Astrocyte (in vitro differentiated cells and primary cell): ENCODE measurements at places on chromosomes 16 and 17. TPM values are rescaled to one million over a fixed set of nuclear protein-coding genes. Genes with fewer than 3 reads are reported as not detected.

DNA sequence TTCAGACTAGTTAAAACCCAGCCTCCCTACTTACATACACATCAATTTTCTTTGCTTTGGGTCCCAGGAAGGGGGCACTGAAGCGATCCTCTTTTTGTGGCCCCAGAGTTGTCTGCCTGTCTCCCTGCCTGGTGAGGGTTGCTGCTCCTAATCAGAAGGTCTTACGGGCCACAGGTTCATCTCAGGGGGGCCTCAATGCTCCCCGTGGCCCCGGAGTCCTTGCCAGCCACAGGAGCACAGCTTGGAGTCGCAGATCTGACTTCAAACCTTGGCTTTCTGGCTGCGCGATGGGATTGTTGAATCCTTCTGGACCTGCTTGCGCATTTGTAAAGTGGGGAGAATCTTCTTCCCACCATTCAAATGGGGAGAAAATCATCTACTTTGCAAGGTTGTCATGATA is 44.8 kb upstream of the MYH10 start:
- no peak for DNase-seq
- no peak overlapping the region for H3K4me3 ChIP-seq
- H3K27me3 ChIP-seq = no peaks in the 10 kb centered on the region
- H3K27ac ChIP-seq = peak overlapping the region; percentile 87
- H3K4me1 ChIP-seq = peaks cover 24% of the 10 kb centered on the region

- no peak overlapping the region for H3K27ac ChIP-seq
- H3K4me1 ChIP-seq = no peaks in the 10 kb centered on the region
- no peaks in the 10 kb centered on the region for H3K27me3 ChIP-seq
- H3K4me3 ChIP-seq = no peak overlapping the region
These were observed 17.4 kb downstream of the CTCF start for GRCh38 chr16:67579686-67580085.

- H3K27ac ChIP-seq = no peak overlapping the region
- no peaks in the 10 kb centered on the region for H3K36me3 ChIP-seq
- no peaks in the 10 kb centered on the region for H3K27me3 ChIP-seq
- H3K4me1 ChIP-seq = no peaks in the 10 kb centered on the region
- no peak overlapping the region for H3K4me3 ChIP-seq
These were observed 160.9 kb upstream of the TOX3 start for GRCh38 chr16:52707676-52708337.

- DNase-seq = no peak
- no peak overlapping the region for H3K4me3 ChIP-seq
- no peaks in the 10 kb centered on the region for H3K36me3 ChIP-seq
- H3K27ac ChIP-seq = no peak overlapping the region
These were observed 15.1 kb upstream of the CD300LD start for GRCh38 chr17:74607221-74607620.

- no peaks in the 10 kb centered on the region for H3K36me3 ChIP-seq
- H3K27ac ChIP-seq = no peak overlapping the region
- no peaks in the 10 kb centered on the region for H3K4me1 ChIP-seq
- H3K27me3 ChIP-seq = no peaks in the 10 kb centered on the region
- peak; percentile 36 for DNase-seq
These were observed 379.0 kb upstream of the SOX9 start for GRCh38 chr17:71741836-71742235.

GRCh38 chr17:27809555-27809954 is 9.2 kb upstream of the NOS2 start:
- H3K4me3 ChIP-seq = no peak overlapping the region
- no peaks in the 10 kb centered on the region for H3K27me3 ChIP-seq
- peaks cover 4% of the 10 kb centered on the region for H3K4me1 ChIP-seq
- H3K36me3 ChIP-seq = no peaks in the 10 kb centered on the region

DNA sequence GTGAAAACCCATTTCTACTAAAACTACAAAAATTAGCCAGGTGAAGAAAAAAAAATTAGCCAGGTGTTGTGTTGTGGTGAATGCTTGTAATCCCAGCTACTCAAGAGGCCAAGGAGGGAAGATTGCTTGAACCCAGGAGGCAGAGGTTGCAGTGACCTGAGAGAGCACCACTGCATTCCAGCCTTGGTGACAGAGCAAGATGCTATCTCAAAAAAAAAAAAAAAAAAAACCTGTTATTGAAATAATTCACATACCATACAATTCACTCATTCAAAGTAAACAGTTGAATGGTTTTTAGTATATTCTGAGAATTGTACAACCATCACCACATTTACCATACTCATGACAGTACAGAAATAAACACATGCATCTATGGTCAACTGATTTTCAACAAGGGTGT is 31.0 kb downstream of the ZNRF1 start:
- H3K4me3 ChIP-seq = no peak overlapping the region
- H3K27ac ChIP-seq = peak overlapping the region; percentile 10
- peaks cover 11% of the 10 kb centered on the region for H3K4me1 ChIP-seq

GRCh38 chr17:11121341-11121985 is 119.5 kb upstream of the SHISA6 start:
- H3K36me3 ChIP-seq = no peaks in the 10 kb centered on the region
- no peak overlapping the region for H3K27ac ChIP-seq
- DNase-seq = no peak
- H3K27me3 ChIP-seq = no peaks in the 10 kb centered on the region
- H3K4me3 ChIP-seq = no peak overlapping the region

DNA sequence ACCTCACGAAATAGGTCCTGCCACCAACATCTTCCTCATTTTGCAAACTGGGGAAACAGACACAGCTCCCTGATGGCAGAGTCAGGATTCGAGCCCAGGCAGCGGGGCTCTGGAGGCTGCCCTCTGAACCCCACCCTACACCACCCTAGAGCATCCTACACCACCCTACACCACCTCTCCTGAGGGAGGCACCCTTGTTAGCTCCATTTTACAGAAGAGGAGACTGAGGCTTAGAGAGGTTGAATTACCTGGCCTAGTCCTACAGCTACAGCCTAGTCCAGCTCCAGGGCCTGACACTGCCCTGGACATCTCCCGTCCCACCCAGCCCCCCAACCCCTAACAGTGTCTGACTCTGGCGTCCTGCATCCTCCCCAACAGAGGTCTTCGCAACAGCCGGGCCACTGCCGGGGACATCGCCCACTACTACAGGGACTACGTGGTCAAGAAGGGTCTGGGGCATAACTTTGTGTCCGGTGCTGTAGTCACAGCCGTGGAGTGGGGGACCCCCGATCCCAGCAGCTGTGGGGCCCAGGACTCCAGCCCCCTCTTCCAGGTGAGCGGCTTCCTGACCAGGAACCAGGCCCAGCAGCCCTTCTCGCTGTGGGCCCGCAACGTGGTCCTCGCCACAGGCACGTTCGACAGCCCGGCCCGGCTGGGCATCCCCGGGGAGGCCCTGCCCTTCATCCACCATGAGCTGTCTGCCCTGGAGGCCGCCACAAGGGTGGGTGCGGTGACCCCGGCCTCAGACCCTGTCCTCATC is 3.2 kb upstream of the NECAB2 start:
- no peaks in the 10 kb centered on the region for H3K36me3 ChIP-seq
- no peak overlapping the region for H3K27ac ChIP-seq
- H3K27me3 ChIP-seq = no peaks in the 10 kb centered on the region
- no peak overlapping the region for H3K4me3 ChIP-seq
- DNase-seq = no peak
- H3K4me1 ChIP-seq = no peaks in the 10 kb centered on the region

- no peak overlapping the region for H3K27ac ChIP-seq
- no peak for DNase-seq
- H3K36me3 ChIP-seq = no peaks in the 10 kb centered on the region
- no peaks in the 10 kb centered on the region for H3K4me1 ChIP-seq
These were observed 30.2 kb downstream of the SPNS3 start for GRCh38 chr17:4463818-4464476.

DNA sequence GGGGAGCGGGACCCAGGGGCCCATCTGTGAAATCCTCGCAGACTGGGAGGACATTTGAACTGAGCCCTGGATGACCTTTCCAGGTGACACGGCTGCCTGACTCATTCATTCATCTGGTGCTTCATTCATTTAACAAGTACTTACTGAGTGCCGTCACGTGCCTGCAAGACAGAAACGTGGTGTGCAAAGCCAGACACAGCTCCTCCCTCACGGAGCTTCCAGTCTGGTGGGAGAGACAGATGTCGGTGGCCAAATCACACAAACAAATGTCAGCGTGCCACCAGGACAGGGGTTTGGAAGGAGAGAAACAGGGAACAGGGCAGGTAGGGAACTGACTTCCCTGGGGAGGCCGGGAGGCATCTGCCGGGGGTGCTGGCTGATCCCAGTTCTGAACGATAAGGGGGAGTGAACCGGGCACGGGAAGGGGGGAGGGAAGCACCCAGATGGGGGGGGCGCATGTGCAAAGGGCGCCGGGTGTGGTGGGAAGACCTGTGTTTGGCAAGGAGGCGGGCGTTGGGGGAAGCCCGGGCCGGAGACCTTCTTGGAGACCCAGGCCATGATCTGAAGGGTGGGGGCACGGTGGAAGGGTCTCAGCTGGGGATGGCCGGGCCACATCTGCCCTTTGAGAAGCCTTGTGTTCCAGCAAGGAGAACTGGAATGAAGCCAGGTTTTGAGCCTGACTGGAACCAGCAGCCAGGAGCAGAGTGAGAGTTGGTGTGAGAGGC is 93.6 kb upstream of the CIBAR2 start:
- peak; percentile 67 for DNase-seq
- no peaks in the 10 kb centered on the region for H3K27me3 ChIP-seq
- H3K27ac ChIP-seq = no peak overlapping the region
- no peaks in the 10 kb centered on the region for H3K36me3 ChIP-seq

DNA sequence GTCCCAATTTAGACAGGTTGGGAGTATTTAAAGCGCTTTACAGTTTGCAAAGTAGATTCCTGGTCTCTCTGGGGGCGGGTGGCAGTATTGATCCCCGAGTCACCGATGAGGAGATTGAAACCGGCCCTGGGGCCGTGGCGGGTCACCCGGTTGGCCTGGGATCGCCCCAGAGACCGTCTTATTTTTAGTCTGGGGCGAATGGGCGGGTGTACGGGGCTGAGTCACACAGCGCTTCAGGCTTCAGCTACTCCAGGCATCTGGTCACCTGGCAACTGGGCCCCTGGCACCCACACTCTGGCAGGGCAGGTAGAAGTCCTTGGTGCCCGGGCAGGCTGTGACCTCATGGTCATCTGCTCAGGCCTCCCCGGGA is 669 bp downstream of the MIEF2 start:
- H3K27ac ChIP-seq = peak overlapping the region; percentile 73
- peaks cover 5% of the 10 kb centered on the region for H3K36me3 ChIP-seq
- peaks cover 26% of the 10 kb centered on the region for H3K4me1 ChIP-seq
- no peaks in the 10 kb centered on the region for H3K27me3 ChIP-seq
- peak; percentile 23 for DNase-seq

DNA sequence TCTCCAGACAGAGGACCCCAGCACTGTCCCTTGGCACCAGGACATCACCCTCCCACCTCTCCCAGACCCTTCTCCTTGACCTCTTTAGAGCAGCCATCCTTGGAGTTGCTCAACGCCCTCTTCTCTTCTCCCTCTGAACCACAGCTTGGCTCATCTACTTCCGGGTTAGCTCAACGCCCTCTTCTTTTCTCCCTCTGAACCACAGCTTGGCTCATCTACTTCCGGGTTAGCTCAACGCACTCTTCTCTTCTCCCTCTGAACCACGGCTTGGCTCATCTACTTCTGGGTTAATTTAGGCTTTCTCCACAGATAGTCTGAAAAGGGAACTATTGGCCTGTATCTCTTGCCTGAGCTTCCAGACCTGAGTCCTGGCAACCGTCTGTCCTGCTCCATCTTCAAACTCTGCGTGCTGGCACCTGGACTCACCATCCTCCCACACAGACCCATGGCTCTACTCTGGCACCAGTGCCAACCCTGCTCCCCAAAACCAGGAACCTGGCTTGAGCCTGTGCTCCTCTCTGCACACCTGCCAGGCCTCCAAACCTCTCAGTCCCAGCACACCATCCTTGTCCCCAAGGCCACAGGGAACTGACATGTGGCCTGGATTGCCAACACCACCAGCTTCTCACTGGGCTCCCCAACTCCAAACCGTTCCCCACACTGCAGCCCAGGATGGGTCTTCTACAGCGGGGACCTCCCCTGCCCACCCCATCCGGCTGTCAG is 25.3 kb upstream of the FAAP100 start:
- H3K4me3 ChIP-seq = peak overlapping the region; percentile 25
- DNase-seq = no peak
- peak overlapping the region; percentile 85 for H3K27ac ChIP-seq
- H3K4me1 ChIP-seq = peaks cover 62% of the 10 kb centered on the region
- no peaks in the 10 kb centered on the region for H3K27me3 ChIP-seq

CSNK1D gene
- total RNA-seq = 146 and 153 TPM in 2 replicates

DNA sequence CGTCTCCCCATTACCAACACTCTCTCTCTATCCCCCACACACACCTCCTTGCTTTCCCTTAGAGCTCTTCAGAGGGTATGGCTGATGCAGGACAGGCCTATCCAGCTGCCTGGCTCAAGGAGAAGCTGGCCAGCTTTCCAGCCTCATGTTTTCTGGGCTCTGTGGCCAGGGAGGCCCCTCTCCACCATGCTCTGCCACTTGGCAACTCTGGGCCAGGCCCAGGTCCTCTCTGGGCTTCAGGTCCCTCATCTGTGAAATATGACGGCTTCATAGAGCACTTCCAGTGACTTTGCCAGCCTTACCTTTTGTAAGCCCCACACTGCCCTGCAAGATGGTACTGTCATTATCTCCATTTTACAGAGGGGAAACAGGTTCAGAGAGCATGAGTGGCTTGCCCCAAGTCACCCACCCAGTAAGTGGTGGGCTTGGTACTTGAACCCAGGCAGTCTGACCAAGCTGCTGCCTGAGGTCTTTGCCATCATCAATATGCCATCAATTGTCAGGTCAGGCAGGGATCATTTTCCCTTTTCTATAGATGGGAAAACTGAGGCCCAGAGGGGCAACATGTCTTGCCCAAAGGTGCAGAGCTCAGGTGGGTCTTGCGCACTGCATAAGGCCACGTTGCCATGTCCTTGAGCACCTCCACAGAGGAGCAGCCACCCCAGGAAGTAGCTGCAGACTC is 548 bp upstream of the ADGRG5 start:
- H3K27me3 ChIP-seq = peaks cover 12% of the 10 kb centered on the region
- no peaks in the 10 kb centered on the region for H3K36me3 ChIP-seq
- DNase-seq = no peak
- H3K27ac ChIP-seq = no peak overlapping the region
- H3K4me3 ChIP-seq = no peak overlapping the region
- peaks cover 3% of the 10 kb centered on the region for H3K4me1 ChIP-seq
